ENCODE measurements at places on chromosomes 11 and 22.

DNA sequence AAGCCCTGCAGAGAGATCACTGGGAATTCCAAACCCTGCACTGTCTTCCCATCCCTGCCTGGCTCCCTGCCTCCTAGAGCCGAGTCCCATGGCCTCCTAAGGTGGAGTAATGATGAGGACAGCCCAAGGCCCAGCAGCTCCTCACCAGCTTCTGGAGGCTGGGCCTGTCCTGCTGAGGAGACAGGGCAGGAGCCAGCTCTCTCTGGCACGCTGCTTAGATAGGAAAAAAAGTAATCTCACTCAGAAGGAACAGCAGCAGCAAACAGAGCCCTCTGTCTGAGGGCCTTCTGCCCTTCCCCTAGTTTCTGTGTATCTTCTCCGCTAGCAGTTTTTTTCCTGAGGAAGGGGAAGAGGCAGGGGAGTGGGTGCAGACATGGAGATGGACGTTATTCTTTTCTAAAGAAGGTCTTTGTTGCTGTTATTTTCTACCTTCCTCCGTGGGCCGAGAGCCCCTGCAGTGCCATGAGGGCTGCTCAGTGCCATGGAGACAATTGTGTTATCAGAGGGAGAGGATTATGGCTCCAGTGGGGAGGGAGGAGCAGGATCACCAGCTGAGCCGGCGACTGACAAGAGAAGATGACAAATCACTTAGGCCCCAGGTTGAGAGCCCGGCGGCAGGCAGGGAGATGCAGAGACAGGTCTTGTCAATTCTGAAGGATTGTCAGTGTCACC lies 315.3 kb downstream of the BUD13 start:
- no peak for DNase-seq

GRCh38 chr11:132944569-132944944 lies 587.7 kb downstream of the OPCML start:
- DNase-seq, result no peak

DNA sequence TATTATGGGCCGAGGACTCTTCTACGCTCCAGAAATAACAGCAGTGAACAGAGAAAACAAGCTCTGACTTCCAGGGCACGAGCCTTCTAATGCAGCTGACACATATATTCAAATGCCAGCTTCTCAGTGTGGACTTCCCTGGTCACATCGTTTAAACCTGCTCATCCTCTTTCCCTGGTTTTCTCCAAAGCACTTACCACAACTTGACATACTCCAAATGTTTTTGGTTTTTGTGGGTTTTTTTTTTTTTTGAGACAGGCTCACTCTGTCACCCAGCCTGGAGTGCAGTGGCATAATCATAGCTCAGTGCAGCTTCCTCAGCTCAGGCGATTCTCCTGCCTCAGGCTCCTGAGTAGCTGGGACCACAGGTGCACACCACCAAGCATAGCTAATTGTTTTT lies 105.5 kb downstream of the MICAL3 start:
- no peak for DNase-seq

GRCh38 chr11:12439615-12440014 lies 62.2 kb downstream of the PARVA start:
- DNase-seq, result no peak

DNA sequence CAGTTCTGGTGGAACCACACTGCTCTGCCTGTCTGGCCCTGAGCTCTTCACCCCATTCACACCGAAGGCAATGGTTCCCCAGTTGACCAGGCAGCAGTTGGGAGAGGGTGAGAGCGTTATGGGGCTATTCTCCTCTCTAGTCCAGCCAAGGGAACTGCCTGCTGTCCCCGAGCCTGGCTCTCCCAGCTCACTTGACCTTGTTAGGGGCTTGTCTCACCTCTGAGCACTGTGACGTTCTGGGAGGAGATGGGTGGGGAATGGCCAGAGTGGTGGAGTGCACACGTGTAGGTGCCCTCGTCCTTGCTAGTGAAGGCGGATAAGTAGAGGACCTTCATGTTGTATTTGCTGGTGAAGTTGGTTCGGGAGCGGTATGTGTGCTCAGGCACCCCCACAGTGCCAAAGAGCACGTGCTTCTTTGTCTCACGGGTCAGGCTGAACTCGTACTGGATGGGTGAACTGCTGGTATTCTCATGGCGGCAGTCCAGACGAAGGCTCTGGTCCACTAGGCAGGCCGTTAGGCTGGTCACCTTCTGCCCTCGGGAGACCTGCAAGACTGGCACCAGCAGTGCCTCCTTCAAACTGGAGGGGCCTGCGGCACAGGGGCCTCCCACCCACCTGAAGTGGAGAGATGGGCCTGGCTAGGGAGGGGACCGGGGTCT lies 3.0 kb downstream of the THY1 start:
- no peak for DNase-seq
